Right renal cortex interstitium (tissue), 3 donors: ENCODE measurements at places on chromosomes 16 and 17.

GRCh38 chr17:19398301-19399181 lies 11.6 kb upstream of the MFAP4 start:
- no peak for DNase-seq

DNA sequence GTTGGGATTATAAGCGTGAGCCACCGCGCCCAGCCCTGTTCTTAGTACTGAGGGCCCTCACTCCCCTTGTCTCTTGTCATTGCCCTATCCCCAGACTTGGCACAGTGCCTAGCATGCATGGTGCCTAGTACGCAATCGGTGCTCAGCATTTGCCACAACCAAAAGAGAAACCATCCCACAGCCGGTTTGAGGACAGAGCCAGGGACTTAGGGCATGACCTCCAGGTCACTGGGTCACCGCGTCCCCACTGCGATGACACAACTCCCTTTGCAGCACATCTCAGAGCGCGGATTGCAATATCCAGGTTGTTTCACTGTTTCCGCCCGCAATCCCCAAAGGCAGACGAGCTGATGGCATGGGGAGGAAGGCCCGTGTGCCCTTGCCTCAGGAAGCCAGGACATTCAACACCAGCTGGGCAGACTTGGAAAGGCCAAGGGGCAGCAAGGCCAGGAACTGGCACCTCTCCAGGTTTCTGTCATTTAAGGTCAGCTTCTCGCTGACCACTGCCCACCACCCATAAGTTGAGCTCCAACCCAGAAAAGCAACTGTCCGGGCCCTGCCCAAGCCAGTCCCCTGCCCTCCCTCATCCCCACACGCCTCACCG lies 274.5 kb downstream of the MRTFB start:
- DNase-seq = no peak

- no peak for DNase-seq
These were observed 22.2 kb upstream of the CPSF4L start for GRCh38 chr17:73283841-73284282.

DNA sequence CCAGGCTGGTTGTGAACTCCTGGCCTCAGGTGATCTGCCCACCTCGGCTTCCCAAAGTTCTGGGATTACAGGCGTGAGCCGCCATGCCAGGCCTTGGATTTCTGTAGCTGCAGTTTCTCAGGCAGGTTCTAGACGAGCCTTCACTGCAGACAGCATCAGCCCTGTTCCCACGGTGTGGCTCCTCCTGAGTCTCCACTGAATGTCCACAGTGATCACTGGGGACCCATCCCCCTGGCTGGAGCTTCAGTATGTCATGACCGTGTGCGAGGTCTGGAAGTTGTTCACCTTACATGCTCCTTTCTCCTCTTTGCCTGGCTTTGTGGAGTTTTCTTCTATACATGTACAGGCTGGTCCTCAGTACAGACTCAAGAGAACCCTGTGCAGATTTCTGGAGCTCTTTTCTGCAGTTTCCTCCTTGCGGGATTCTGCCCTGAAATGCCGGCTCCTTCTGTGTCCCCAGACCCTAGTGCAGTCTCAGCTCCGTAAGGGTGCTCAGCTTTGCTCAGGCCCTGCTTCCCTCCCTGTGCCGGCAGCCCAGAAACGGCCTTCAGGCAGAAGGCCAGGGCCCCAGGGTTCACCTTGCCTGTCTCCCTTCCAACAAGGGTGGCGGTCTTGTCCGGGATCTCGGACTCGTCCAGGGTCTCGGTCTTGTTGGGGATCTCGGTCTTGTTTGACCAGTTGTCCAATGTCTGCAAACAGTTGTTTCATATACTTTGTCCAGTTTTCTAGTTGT lies 14.3 kb upstream of the FASN start:
- no peak for DNase-seq

- no peak for DNase-seq
These were observed 79.5 kb downstream of the ANKRD11 start for GRCh38 chr16:89410794-89411309.

- DNase-seq = no peak
These were observed 114.4 kb upstream of the WSCD1 start for GRCh38 chr17:5955764-5956163.

- DNase-seq = no peak
These were observed 10.5 kb upstream of the ALDOA start for GRCh38 chr16:30054959-30055553.

DNA sequence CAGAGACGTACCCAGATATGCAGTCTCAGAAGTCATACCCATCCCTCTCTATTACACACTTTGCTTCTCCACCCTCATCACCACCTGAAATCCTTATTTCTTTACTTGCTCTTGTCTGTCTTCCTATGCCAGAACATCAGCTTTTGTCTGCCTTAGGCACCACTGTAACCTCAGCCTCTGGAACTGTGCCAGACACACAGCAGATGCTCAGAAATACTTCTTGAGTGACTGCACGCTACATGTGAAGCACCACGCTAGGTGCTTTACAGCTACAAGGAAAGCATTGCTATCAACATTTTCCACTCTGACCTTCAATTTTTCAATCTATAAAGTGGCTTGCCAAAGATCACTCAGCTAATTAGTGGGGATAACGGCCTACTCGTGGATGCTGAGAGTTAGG lies 226.8 kb downstream of the CHD9NB start:
- DNase-seq = no peak

GRCh38 chr16:3879258-3879886 lies 1.1 kb downstream of the CREBBP start:
- DNase-seq = no peak

- no peak for DNase-seq
These were observed 2.1 kb upstream of the MFSD6L start for GRCh38 chr17:8801135-8801840.

- no peak for DNase-seq
These were observed 11.1 kb downstream of the TAOK1 start for GRCh38 chr17:29401258-29401657.

GRCh38 chr17:51059781-51060180 lies 60.9 kb downstream of the SPAG9 start:
- DNase-seq = no peak

GRCh38 chr17:44308865-44309264 lies 464 bp downstream of the RUNDC3A start:
- DNase-seq = no peak

- no peak for DNase-seq
These were observed 633 bp downstream of the TBC1D16 start for GRCh38 chr17:80034791-80035686.

DNA sequence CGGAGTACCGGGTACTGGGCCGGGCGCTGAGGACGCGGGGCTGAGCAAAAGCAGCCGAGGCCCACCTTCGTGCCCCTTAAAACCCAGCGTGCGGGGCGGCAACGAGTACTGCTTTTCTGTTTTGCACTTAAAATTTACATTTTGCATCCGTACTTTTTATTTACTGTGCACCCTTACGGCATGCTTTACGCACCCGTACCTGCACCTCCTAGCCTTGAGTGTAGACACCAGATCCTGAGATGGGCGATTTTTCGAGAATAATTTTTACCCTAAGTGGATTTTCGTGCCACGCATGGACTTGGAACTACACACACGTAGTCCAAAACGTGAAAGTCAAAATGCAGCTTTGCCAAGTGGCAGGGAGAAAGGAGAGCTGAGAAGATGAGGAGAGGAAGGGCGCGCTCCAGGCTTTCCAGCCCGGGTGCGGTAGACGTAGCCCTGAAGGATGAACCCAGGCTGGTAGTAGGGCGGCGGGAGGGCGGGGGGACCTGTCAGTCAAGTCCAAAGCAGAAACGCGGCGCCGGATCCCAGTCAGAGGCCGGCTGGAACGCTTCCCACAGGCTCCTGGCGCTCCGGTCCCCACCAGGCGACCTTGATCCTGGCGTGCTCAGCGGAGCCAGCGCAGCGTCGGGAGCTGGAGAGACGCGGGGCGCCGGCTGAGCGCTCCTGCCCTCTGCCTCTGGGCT lies 1.2 kb upstream of the CBLN1 start:
- no peak for DNase-seq

GRCh38 chr16:49493836-49494235 lies 120.2 kb downstream of the C16orf78 start:
- no peak for DNase-seq

DNA sequence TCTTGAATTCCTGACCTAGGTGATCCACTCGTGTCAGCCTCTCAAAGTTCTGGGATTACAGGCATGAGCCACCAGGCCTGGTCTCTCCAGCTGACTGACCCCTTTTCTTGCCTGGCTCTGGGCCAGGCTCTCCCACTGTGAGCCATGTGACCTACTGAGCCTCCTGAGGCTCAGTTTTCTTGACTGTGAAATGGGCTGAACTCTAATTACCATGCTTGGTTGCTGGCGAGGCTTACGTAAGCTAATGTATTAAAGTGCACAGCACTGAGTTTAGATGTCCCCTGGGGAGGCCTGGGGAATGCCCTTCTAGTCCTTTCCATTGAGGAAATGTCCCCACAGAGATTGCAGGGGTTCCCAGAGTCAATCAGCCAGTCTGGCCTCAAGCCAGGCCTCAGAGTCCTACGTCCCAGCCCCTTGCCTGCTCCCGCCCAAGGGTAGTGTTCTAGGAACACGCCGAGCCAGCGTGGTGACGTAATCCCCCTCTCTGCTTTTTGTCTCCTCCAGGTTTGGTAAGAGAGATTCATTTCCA lies 45.8 kb upstream of the LGALS9 start:
- no peak for DNase-seq

DNA sequence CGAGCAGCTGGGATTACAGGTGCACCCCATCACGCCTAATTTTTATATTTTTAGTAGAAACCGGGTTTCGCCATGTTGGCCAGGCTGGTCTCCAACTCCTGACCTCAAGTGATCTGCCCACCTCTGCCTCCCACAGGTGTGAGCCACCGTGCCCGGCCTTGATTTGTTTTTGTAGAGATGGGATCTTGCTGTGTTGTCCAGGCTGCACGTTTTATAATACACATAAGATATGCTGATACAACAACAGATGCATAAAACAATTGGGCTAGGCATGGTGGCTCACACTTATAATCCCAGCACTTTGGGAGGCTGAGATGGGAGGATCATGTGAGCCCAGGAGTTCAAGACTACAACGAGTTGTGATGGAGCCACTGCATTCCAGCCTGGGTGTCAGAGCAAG lies 6.0 kb downstream of the USP36 start:
- no peak for DNase-seq

GRCh38 chr16:65176603-65177002 lies 54.7 kb upstream of the CDH11 start:
- DNase-seq = peak; percentile 56

- no peak for DNase-seq
These were observed 61.0 kb downstream of the SLC39A11 start for GRCh38 chr17:73031472-73031871.

- peak; percentile 61 for DNase-seq
These were observed at the start of gene PRRT2 for GRCh38 chr16:29811896-29812665. TSS of gene PRRT2 (plus strand) at chr16:29812193. CDS start at chr16:29813055, 862 bp downstream.

GRCh38 chr17:77451894-77452852 lies 311.4 kb downstream of the SEC14L1 start:
- no peak for DNase-seq

DNA sequence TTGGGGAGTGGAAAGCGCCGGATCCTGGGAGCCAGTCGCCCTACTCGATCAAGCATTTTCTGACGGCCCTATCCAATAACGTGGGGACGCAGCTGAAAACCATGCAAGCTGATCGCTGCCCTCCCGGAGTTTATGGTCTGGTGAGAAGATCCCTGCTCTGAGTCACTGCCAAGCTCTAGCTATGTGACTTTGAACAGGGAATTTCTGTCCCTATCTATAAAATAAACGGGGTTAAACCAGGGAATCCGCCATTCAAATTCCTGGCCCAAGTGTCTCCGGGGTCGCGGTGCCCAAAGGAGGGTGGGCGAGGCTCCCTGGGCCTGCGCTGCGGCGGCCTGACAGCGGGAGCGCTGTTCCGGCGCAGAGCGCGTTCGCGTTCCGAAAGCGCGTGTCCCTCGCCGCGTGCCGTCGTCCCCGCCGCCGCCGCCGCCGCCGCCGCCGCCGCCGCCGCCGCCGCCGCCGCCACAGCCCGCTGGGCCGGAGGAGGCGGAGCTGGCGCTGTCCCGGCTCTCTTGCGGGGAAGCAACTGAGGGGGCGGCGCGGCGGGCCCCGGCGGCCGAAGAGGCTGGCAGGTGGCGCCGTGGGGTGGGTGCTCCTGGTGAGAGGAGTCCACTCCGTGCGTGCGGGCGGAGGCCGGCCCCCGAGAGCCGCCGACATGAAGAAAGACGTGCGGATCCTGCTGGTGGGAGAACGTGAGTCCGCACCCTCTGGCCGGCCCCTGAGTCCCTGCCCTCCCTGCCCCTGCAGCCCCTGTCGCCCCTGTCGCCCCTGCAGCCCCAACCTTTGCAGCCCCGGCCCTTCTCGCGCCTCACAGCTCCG lies at the start of gene RHOT1:
RHOT1 (plus strand) TSS at position 465 of the 819 bp plus-strand sequence; CDS start at position 656, 191 bp downstream.
- no peak for DNase-seq

GRCh38 chr17:51456942-51457341 lies 196.6 kb downstream of the UTP18 start:
- no peak for DNase-seq

GRCh38 chr16:66451548-66451947 lies 24.5 kb downstream of the BEAN1 start:
- no peak for DNase-seq

- no peak for DNase-seq
These were observed 86.5 kb downstream of the RPA1 start for GRCh38 chr17:1916316-1916715.

DNA sequence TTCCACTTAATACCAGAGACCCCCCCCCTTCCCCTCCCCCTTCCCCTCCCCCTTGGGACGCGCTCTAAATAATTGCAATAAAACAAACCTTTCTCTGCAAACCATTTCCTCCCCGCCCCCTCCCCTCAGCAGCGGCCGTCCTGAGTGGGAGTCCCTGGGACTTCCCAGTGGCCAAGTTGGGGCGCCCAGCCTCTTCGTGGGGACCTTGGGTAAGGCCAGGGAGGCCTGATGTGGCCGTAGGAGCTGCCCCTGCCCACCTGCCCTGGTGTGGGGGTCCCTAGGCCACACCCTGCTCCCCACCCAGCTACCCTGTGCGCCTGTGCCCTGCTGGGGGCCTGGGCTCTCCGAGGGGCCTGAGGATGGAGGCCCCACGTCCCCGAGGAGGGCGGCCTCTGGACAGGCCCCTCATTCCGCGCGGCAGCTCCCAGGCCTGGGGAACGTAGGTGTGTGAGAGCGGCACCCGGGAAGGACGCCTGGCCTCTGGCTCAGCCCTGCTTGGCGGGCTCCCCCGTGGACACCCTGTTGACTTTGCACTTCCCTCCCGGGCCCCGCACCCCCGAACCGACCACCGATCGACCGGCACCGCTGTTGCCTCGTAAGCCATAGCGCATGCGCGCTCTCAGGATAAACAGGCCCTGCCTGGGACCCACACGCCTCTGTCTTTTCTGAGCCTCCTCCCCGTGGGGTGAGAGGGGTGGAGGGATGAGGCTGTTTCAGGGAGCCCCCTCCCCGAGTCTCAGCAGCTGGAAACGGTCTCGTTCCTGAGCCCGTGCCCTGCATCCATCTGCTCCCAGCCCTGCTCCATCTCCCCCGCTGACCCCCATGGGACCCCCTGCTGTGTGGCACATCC lies 9.0 kb downstream of the NTHL1 start:
- DNase-seq = peak; percentile 64
